Stimulated activated CD8-positive, alpha-beta memory T cell treated with anti-CD3 and anti-CD28 coated beads, Interleukin-7, amount 100 ng/mL, for 1 hour (primary cell): ENCODE measurements at places on chromosomes 1 and 21.

DNA sequence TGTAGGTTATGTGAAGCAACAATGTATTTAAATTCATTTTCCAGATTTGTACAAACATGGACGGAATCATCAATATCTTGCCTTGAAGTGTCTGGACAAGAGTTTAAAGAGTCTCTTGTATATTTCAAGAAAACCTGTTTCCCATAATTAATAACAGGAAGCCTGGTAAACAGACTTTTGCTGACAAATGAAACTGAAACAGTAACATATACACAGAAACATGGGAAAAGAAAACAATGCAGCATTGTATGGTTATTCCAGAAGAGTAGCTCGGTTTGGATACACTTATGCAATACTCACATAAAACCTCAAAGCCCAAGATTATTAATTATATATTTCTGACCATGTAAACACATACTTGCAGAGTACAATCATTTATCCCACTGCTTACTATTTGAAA is 265.5 kb downstream of the PTPRC start:
- no peak for DNase-seq

DNA sequence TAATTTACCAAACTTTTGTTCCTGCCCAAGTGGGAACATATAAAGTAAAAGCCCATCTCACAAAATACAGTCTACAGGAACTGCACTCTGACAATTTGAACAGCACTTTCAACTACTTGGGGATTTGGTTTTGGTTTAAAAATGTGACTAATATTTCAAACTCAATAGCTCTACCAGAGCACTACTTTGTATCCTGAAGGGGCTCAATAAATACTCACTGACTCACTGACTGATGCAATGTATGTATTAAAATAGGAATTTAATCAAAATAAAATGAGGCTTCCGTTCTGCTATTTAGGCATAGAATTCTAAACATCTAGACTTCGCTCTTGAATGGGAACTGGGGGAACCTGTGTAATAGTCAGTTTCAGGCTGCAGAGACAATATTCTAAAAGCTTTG is 21.9 kb downstream of the EFCAB14 start:
- no peak for DNase-seq

- no peak for DNase-seq
These were observed 1.3 kb downstream of the KMO start for GRCh38 chr1:241533326-241534115.

DNA sequence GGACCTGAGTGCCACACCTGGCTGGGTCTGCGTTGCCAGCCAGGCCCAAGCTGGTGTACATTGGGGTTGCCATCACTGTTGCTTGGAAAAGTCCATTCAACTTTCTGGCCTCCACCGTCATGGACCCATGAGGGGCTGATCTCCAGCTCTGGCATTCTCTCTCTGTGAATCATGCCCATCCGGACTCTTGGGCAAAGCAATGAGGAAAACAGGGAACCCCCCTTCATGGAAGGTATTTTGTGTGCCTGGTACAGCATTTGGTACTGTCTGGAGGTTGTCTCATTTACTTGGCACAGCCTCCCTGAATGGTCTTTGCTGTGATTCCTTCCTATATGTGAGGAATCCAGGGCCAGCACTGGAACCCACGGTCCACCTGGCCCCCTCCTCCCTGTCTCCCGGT is 99.4 kb downstream of the FOXD2 start:
- no peak for DNase-seq

GRCh38 chr1:214400131-214400530 is 119.2 kb downstream of the SMYD2 start:
- no peak for DNase-seq

- DNase-seq = no peak
These were observed 1.4 kb downstream of the PLA2G5 start for GRCh38 chr1:20071416-20071815.

GRCh38 chr1:65728504-65728903 is 64.2 kb upstream of the PDE4B start:
- no peak for DNase-seq

DNA sequence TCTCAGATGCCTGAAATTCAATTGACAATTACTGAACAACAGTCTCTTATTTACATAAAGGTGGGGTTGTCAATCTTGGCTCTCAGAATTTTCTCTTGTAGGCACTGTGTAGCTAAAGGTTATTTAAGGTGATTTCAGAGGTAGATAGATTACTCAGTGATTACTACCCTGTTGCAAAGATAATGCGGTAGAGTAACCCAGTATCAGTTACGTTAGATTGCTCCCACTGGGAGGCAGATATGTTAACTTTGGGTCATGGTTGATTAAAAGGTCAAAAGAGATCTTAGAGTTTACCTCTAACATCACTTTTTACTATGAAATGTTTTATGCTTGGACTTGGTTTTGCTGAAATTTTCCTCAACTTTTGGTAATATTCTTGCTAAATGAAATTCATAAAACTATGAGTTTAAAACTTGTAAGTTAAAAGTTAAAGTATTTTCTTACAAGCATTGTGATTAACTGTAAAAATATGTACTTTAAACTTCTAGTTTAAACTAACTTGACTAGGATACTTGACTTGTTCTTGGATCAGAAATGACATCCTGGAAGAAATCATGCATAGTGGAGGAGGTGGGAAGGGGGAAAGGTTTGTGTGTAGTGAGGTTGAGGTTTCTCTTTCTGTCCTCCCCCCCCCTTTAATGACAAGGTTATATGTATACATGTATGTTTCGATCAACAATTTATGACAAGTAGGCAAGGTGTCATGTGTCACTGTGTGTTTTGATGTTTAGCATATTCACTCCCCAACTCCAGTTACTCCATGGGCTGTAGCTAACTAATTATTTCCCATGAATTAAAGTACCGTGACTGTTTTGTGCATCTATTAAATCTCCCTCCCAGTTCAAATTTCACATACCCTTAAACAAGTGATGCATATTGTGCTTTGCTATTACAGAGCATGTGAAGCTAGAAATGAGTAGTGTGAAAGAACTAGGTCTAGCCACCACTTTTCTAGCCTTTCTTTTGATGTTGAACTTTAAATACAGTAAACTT is 2.9 kb downstream of the LAMC1 start:
- DNase-seq = no peak

GRCh38 chr21:17796037-17796403 is 23.1 kb downstream of the C21orf91 start:
- no peak for DNase-seq

GRCh38 chr1:196317535-196318522 is 290.4 kb downstream of the KCNT2 start:
- DNase-seq = no peak

- DNase-seq = no peak
These were observed 5.8 kb downstream of the VASH2 start for GRCh38 chr1:212955961-212956620.

DNA sequence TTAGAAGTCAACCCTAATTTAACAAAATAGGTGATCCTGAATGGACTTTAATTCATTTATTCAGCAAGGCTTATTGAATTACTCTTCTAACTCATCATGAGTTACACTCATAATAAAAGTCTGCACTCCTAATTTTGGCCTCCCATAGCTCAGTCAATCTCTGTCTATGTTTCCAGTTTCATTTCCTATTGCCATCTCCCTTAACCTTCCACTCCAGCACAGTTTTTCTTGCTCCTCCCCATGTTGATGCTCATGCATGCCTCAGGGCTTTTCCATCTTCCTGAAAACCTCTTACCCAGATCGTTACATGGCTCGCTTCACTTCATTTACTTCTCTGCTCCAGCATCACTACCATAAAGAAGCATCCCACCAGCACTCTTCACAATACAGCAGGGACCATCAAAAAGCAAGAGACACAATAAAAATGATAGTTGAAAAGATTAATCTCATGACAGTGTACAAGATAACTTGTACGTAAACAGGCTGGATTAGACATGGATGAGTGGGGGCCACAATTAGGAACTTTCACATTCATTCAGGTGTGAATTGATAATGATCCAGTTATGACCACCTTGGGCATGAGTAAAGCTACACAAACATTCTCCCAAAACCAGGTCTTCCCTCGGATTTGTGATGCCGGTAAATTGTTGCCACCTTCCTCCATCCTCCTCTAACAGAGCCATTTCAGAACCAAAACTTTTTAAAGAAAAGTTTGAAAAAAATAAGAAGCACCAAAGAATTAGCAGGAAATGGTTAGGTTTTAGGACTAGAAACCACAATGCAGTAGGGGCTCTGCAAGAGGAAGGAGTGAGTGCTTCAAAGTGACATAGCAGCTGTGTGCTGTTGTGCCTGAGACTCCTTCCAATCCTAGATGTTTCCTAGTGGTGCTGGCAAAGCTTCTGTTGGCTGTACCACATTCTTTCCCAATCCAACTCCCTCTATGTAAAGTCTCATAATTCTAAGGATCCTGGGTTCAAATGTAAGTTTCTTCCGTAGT is 89.8 kb downstream of the OLFML2B start:
- no peak for DNase-seq

DNA sequence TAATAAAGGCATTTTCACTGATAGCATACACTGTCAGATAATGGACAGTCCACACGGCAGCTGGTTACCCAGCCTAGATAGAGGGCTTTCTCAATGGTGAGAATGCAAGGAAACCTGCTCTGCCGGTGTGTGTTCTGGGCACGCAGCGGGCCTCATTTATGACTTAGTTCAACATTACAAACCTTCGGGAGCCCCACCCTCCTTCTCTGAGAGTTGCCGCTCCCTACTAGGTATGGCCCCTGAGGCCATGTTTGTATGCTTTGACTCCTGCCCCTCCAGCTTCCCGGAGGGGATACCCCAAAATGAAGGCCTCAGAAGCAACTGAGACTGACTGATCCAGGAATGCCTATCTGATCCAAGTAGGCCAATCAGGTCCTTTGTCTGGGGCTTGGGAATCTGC is 17.2 kb upstream of the FABP3 start:
- DNase-seq = no peak

DNA sequence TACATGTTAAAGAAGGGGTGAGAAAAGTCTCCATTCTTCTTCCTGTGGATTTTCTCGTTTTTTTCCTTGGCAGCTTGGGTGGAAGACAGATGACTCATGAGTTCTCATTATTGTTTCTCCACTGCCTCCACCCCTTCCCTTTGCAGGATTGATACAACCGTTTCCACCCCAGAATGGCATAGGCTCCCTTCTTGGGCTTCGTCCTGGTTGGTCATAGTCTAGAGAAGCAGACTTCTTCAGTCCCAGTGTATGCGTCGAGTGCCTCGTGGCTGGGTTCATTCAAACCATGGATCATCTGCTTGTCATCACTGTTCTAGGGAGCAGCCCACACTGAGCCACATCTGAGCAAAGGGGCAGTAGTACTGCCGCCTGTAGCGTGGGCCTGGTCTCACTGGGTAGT is 13.7 kb downstream of the PTGFRN start:
- no peak for DNase-seq

DNA sequence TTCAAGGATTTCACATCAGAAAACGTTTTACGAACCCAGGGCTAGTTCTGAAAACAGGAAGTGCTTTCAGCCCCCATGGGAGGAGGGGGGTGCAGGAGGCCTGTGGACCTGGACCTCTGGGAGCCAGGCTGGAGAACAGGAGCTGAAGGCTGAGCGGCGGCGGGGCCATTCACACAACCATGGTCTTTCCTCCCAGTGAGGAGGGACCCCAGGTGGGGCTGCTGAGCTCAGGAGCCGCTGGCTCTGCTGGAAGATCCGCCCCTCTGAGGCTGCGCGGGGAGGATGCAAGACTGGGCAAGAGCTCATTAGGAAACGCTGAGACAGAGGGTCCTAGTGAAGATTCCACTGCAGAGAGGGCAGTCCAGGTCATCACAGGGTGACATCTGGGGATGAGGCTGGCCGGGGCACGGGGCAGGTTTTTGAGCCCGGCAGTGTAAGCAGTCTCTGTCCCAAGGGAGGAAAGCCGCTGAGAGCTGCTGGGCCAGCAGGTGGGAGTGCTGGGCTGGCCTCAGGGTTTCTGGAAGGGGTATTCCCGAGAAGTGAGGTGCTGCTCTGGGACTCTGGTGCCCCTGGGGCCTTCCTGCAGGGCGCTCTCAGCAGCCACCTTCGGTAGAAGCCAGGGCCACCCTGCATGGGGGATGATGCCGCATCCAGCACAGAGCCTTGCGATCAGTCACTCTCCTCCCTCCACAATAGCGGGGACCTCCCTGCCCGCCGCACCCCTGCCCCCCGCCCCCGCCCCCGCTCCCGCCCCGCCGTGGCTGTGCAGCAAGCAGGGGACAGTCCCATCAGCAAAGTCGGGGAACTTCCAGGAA is 7.5 kb downstream of the MX2 start:
- no peak for DNase-seq
